Lung (tissue), 17 donors: ENCODE measurements at places on chromosomes 4 and X. TPM values are rescaled to one million over a fixed set of nuclear protein-coding genes. Genes with fewer than 3 reads are reported as not detected.

- H3K27ac ChIP-seq, result no peak overlapping the region
- H3K4me3 ChIP-seq, result no peak overlapping the region
- H3K27me3 ChIP-seq, result no peaks in the 10 kb centered on the region
Observed at GRCh38 chr4:1193206-1194009, 21.0 kb upstream of the SPON2 start.

DNA sequence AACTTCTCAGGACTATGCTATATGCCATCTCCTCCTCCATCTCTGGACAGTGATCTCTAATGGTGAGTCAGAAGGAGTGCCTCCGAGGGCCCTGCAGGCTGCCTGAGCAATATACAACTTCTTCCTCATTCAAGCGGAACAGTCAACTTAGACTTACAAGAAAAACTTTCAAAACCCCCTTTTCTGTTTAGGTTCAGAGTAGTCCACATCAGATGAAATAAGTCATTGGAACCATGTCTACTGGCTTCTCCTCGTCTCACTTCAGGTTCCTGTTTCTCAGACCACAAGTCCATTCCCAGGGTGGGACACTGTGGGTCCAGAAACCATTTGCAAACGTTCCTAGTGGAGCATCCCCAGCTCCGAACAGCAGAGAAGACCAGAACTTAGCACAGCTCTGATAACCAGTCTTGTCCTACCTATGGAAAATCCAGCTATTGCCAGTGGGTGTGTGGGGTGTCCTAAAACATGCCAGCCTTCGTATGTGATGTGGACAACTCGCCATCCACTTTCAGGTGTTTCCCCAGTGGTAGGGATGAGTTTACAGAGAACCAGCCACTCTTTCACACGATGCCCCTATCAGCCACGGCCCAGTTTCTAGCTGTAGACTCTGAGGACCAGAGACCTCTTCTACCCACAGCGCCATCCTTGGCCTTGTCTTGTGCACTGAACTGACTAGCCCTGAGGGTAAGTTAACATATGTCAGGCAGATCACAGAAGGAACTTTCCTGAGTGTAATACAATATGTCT lies 32.7 kb upstream of the NKRF start:
- peaks cover 3% of the 10 kb centered on the region for H3K36me3 ChIP-seq
- H3K4me3 ChIP-seq, result no peak overlapping the region
- no peaks in the 10 kb centered on the region for H3K4me1 ChIP-seq

ARHGAP6 gene
- 17.6 TPM for total RNA-seq

DNA sequence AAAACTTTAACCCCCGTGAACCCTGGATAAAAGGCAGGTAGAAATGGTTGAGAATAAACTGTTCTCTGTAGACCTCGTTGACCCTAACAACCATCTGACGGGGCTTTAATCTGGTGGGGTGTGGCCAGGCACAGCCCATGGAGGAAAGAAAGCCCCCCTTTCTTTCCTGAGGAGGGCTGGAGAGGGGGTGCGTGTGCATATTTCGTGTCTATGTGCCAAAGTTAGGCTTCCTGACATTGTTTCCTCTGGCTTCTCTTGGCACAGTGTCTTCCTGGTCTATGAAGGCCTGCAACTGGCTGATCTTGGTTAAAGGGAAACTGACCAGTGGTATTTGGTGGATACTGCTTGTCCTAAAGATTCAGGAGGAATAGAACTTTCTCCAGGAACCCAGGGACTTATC lies 97.1 kb downstream of the MGST2 start:
- H3K4me1 ChIP-seq, result peaks cover 29% of the 10 kb centered on the region
- no peak overlapping the region for H3K4me3 ChIP-seq
- peak; percentile 54 for DNase-seq

GRCh38 chr4:148344941-148345340 lies 97.3 kb downstream of the NR3C2 start:
- no peak overlapping the region for H3K4me3 ChIP-seq
- no peak overlapping the region for H3K27ac ChIP-seq
- peaks cover 14% of the 10 kb centered on the region for H3K4me1 ChIP-seq

GRCh38 chrX:1582686-1583437 lies 8.5 kb upstream of the AKAP17A start:
- DNase-seq, result no peak
- no peaks in the 10 kb centered on the region for H3K27me3 ChIP-seq
- H3K36me3 ChIP-seq, result no peaks in the 10 kb centered on the region
- no peaks in the 10 kb centered on the region for H3K4me1 ChIP-seq

ASB12 gene
- total RNA-seq, result 0.46 TPM

GRCh38 chrX:21932292-21933002 lies 8.1 kb upstream of the SMS start:
- no peak overlapping the region for H3K4me3 ChIP-seq
- DNase-seq, result peak; percentile 38
- H3K4me1 ChIP-seq, result no peaks in the 10 kb centered on the region
- H3K27me3 ChIP-seq, result no peaks in the 10 kb centered on the region

- no peak for DNase-seq
- no peaks in the 10 kb centered on the region for H3K4me1 ChIP-seq
- H3K36me3 ChIP-seq, result no peaks in the 10 kb centered on the region
- H3K27me3 ChIP-seq, result no peaks in the 10 kb centered on the region
- no peak within 1 kb of the TSS for H3K4me3 ChIP-seq
Observed at GRCh38 chr4:73988061-73988460, at the start of gene PPBP. TSS of gene PPBP (minus strand) at chr4:73988190. CDS start at chr4:73988103, 87 bp downstream.

- H3K36me3 ChIP-seq, result peaks cover 4% of the 10 kb centered on the region
Observed at GRCh38 chr4:94641702-94642560, 115.8 kb upstream of the BMPR1B start.

- H3K4me3 ChIP-seq, result no peak overlapping the region
- no peaks in the 10 kb centered on the region for H3K36me3 ChIP-seq
- no peaks in the 10 kb centered on the region for H3K27me3 ChIP-seq
- H3K27ac ChIP-seq, result no peak overlapping the region
- no peak for DNase-seq
- no peaks in the 10 kb centered on the region for H3K4me1 ChIP-seq
Observed at GRCh38 chr4:58209551-58209950, 1099.4 kb upstream of the IGFBP7 start.

GRCh38 chr4:3344596-3344995 lies 51.8 kb downstream of the RGS12 start:
- H3K4me3 ChIP-seq, result no peak overlapping the region
- peaks cover 13% of the 10 kb centered on the region for H3K4me1 ChIP-seq
- H3K27ac ChIP-seq, result no peak overlapping the region
- H3K27me3 ChIP-seq, result no peaks in the 10 kb centered on the region
- no peak for DNase-seq

PRPS2 gene
- total RNA-seq, result 27.4 TPM

DNA sequence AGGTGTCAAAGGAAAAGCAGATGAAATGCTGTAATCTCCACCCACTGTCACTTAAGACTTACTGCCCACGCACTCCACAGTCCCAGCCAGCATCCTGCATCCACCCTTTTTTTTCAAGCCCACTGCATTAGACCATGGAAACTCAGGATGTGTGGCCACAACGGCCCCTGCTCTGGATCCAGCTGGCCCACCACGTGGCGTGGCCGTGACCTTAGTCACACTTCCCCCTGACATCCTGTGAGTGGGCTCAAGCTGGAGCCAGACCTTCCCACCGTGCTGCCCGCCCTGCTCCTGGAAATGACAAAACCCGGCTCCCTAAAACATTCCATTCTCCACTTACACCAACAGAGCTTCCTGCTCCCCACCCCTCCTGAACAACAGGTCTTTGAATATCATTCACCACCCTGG lies 588.3 kb upstream of the DIPK2B start:
- no peak overlapping the region for H3K4me3 ChIP-seq
- H3K36me3 ChIP-seq, result no peaks in the 10 kb centered on the region
- no peaks in the 10 kb centered on the region for H3K4me1 ChIP-seq
- H3K27me3 ChIP-seq, result no peaks in the 10 kb centered on the region
- H3K27ac ChIP-seq, result no peak overlapping the region
- DNase-seq, result no peak

NSG1 gene
- total RNA-seq, result 22.4 TPM

DNA sequence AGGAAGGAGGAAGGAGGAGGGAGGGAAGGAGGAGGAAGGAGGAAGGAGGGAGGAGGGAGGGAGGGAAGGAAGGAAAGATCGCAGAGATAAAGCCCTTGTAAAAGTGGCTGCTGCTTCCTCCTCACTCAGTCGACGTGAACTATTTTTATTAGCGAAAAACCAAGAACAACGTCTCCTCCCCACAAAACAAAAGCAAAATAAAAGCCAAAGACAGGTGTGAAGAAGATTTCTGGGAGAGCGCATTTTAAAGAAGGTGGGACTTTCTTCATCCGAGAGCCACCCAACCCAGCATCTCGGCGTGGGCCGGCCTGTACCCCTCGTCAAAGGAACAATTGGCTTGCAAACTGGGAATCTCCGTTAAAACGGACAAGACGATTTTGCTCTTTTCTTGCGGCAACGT lies 40.7 kb upstream of the ASMTL start:
- H3K27me3 ChIP-seq, result no peaks in the 10 kb centered on the region
- no peaks in the 10 kb centered on the region for H3K4me1 ChIP-seq
- no peak for DNase-seq
- H3K4me3 ChIP-seq, result no peak overlapping the region
- H3K36me3 ChIP-seq, result no peaks in the 10 kb centered on the region
- H3K27ac ChIP-seq, result no peak overlapping the region

NRK gene
- 12.2 TPM for total RNA-seq

DNA sequence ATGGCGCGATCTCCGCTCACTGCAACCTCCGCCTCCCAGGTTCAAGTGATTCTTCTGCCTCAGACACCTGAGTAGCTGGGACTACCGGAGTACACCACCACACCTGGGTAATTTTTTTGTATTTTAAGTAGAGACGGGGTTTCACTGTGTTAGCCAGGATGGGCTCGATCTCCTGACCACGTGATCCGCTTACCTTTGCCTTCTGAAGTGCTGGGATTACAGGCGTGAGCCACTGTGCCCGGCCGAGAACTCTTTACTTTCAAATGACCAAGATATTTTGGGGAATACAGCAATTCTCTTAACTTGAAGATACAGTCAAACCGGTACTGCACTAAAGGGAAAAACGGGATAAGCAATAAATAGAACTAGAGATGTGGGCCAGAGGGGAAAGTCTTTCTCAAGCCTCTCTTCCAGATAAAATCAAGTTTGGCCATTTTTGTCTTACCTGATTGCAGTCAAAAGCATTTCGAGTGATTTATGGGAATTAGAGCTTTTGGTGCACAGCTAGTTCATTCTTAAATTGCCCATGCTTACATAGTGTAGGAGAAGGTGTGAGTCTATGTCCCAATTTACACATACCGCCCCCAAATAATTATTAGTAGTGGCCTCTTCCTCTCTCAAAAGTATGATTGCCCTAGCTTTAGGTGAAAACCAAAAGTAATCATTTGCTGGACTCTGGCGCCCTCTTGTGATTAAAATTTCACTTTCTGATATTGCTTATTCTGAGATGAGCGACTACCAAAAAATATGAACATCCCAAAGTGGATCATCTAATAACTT lies 53.2 kb upstream of the ABCG2 start:
- H3K4me3 ChIP-seq, result no peak overlapping the region
- no peak overlapping the region for H3K27ac ChIP-seq
- DNase-seq, result peak; percentile 47

- no peaks in the 10 kb centered on the region for H3K4me1 ChIP-seq
- no peaks in the 10 kb centered on the region for H3K36me3 ChIP-seq
- H3K27me3 ChIP-seq, result no peaks in the 10 kb centered on the region
- no peak overlapping the region for H3K4me3 ChIP-seq
- no peak for DNase-seq
Observed at GRCh38 chr4:48297256-48297846, 27.7 kb upstream of the TEC start.

ALG13 gene
- 35.7 TPM for total RNA-seq
